ENCODE measurements at places on chromosomes 7 and 10. TPM values are rescaled to one million over a fixed set of nuclear protein-coding genes. Genes with fewer than 3 reads are reported as not detected.

- no peak for DNase-seq
- no peaks in the 10 kb centered on the region for H3K27me3 ChIP-seq
- H3K27ac ChIP-seq, result no peak overlapping the region
- no peak overlapping the region for H3K4me3 ChIP-seq
- H3K36me3 ChIP-seq, result peaks cover 14% of the 10 kb centered on the region
These were observed 290.3 kb downstream of the CDK14 start for GRCh38 chr7:90886416-90886815.

DNA sequence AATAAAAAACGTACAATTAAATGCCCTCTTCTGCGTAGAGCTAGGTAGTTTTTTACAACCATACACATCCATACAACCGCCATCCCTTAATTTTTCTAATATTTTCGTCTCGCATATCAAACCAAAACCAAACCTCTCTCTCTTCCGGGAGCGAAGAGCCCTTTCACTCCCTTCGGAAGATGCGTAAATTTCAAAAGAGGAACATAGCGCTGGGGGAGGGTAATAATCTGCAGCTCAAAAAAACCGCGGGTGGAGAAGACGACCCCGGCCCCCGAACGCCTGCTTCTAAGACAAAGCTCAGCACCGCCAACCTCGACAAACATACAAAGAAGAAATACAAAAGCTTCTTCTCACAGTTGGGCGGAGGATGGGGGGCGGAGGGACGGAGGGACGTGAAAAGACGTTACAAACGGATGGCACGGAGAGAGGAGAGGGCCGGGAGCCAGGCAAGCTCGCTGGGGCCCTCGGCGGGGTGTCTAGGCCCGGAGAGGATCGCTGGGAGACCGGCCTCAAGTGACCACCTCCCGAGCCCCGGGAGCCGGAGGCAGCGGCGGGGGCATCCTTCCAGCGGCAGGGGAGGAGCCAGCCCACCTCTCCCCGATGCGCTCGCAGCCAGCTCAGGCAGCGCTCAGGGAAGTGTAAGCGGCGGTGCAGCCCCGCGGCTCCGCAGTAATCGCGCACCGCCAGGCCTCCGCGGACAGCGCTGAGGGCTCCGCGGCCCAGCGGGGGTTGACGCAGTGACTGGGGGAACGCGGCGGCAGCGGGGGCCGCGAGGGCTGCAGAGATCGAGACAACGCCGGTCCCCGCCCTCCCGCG is 851 bp downstream of the MKRN1 start:
- peaks cover 30% of the 10 kb centered on the region for H3K4me1 ChIP-seq
- peak overlapping the region; percentile 91 for H3K27ac ChIP-seq
- DNase-seq, result peak; percentile 55
- H3K4me3 ChIP-seq, result peak overlapping the region; percentile 89
- H3K27me3 ChIP-seq, result no peaks in the 10 kb centered on the region

- peaks cover 3% of the 10 kb centered on the region for H3K36me3 ChIP-seq
- H3K27ac ChIP-seq, result no peak overlapping the region
- H3K27me3 ChIP-seq, result no peaks in the 10 kb centered on the region
- DNase-seq, result no peak
These were observed 36.2 kb downstream of the KAT6B start for GRCh38 chr10:74862625-74863024.

DNA sequence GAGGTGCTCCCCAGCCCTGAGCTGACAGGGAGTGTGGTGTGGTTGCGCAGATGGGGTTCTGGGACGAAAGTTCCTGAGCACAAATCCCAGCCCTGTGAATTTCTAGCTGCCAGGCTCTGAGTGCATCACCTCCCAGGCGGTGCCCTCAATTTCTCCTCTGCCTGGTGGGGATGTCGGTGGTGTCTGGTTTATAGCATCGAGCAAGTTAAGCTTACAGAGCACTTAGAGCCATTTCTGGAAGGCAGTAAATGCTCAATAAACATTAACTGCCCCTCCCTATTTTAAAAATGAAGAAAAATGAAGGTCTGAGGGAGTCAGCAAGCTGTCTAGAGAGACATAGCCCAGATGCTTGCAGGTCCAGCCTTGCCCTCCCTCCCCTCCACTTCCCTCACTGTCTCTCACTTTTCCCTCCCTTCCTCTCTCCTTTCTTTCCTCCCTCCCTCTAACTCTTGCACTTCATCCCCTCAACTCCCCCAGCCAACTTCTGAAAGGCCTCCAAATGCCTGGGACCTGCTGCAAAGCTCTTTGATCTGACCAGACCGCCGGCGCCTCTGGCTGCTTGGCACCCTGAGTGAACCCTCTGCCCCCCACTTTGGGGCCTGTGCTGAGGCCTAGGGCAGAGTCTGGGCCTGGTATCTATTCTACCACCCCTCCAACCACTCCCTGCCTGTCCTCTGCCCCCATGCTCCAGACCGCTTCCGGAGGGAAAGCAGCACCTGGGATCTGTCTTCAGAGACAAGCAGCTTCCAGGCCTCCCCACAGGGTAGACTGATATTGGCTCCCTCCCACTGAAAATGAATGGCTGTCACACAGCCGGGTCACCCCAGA is 438.3 kb downstream of the RPS24 start:
- H3K27ac ChIP-seq, result no peak overlapping the region
- no peaks in the 10 kb centered on the region for H3K4me1 ChIP-seq
- H3K27me3 ChIP-seq, result no peaks in the 10 kb centered on the region

- no peaks in the 10 kb centered on the region for H3K36me3 ChIP-seq
- DNase-seq, result no peak
- peaks cover 10% of the 10 kb centered on the region for H3K27me3 ChIP-seq
These were observed 28.1 kb downstream of the DLG5 start for GRCh38 chr10:77898323-77899079.

DNA sequence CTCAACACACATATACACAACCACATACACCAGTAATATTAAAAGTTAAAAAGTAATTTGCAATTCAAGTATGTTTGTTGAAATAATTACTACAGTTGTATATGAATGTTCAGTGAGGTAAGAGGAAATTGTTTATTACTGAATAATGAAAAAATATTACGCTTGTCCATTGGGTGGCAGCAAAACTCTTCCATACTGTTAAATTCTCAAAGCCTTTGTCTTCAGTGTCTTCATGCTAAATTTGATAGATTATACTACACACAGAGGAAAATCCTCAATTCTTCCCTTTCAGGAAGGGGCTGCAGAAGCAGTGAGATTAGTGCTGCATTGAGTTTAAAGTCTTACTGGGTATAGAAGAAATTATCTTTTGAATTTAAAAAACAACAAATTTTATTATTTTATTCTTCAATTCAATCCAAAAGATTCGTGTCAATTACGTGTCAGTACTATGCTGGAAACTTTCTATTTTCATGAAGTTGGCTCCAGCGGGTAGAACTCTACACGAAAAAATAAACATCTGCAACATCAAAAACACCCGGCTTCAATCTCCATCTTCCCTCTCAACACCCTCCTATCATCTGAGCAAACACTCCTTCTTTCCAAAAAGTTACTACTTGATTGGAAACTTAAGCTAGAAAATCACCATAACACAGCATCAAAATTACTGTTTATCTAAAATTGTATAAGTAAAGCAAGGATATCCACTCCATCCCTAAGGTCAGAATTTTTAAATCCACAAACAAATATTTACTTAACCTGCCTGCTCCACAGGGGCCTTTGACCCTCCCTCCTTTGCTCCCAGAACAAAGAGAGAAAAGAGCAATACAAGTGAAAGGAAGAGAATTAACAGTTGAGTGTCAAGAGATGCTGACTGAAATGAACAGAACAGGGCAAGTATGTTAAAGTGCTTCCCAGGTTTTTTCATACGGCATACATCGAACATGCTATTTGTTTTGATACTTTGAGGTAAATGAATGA is 37.0 kb upstream of the TES start:
- no peak for DNase-seq
- H3K27me3 ChIP-seq, result no peaks in the 10 kb centered on the region
- H3K27ac ChIP-seq, result no peak overlapping the region
- H3K36me3 ChIP-seq, result no peaks in the 10 kb centered on the region
- H3K4me1 ChIP-seq, result peaks cover 12% of the 10 kb centered on the region
- H3K4me3 ChIP-seq, result no peak overlapping the region

GRCh38 chr10:45257600-45257999 is 57.8 kb downstream of the OR13A1 start:
- no peaks in the 10 kb centered on the region for H3K36me3 ChIP-seq
- no peak overlapping the region for H3K4me3 ChIP-seq
- H3K27ac ChIP-seq, result no peak overlapping the region

DNA sequence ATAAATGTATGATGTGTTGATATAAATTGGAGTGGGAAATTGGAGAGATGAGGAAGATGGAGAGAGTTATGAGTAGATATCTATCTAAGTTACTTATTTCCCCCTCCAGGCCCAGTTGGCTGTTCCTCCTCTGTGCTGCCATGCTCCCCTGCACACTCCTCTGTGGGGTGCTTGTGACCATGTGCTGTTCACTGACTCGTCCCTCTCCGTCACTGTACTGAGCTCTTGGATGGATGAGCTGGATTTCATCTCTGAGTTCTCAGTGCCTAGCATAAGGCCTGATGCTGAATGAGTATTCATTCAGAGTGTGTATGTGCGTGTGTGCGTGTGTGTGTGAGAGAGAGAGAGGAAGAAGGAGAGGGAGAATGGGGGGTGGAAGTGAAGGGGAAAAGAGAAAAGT is 14.5 kb downstream of the OR9A2 start:
- peak overlapping the region; percentile 59 for H3K27ac ChIP-seq
- peaks cover 3% of the 10 kb centered on the region for H3K36me3 ChIP-seq
- DNase-seq, result no peak
- H3K27me3 ChIP-seq, result peaks cover 1% of the 10 kb centered on the region

GRCh38 chr7:45889367-45890067 is 1.2 kb downstream of the IGFBP1 start:
- no peaks in the 10 kb centered on the region for H3K4me1 ChIP-seq
- H3K27me3 ChIP-seq, result peaks cover 47% of the 10 kb centered on the region
- no peaks in the 10 kb centered on the region for H3K36me3 ChIP-seq
- no peak overlapping the region for H3K4me3 ChIP-seq

- no peaks in the 10 kb centered on the region for H3K4me1 ChIP-seq
- no peak overlapping the region for H3K27ac ChIP-seq
- peaks cover 5% of the 10 kb centered on the region for H3K27me3 ChIP-seq
- H3K36me3 ChIP-seq, result no peaks in the 10 kb centered on the region
- no peak for DNase-seq
- no peak overlapping the region for H3K4me3 ChIP-seq
These were observed 97.5 kb upstream of the CCDC6 start for GRCh38 chr10:60003651-60004523.

Gene CCDC136
- 4.8 TPM for total RNA-seq
